ENCODE measurements at places on chromosomes 1 and 21.

DNA sequence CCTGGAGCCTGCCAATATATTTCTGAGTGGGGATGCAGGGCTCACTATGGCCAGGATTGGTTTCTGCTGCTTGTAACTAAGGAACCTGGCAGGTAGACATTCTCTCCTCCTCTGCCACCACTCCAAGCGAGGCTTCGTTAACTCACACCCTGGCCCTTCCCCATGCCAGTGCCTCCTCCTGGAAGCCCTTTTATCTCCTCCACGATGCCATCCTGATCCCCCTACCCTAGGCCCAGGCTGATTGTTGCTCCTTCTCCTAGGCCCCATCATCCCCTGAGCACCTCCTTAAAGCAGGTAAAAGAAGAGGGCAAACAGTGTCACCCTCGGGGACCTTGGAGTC, 118.5 kb downstream of the DMRTB1 start:
- DNase-seq: no peak

DNA sequence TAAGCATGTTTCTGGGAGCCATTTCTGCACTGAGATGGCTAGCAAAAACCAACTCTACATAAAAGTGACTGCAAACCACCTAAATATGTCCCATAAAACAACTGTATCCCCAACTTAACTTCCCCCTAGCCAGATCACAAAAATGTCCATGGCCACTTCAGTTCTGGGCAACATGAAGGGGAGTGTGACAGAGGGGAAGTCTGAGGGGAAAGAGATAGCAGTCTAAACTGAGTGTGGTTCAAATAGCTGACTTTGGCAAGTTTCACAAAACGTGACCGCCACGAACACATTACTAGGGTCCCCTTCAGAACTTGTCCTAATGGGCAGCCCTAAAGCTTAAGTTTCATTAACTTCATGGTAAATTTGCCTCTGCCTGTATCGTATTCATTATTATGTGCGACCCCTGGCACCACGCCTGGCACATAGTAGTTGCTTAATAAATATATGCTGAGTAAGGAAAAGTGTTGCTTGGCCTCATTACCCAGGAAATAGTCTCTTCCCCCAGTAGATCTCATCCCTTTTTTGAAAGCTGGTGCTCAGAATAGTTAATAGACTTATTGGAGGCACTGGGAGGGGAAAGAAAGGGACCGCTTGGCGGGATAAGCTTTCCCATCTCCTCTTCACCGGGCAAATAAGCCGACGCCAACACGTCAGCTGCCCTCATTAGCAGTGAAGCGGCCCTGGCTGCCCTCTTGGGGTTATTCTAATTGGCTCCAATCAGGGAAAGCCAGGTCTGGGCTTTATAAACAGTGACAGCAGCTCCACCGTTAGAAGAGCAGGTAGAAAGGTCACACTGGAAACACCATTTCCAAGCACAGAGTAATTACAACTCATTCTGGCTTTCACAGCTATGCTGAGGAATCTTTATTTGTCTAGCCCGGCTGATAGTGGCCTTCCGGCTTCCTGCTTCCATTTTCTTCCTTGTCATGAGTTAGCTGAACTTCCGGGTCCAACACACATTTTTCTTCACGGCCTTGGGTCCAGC, 122.1 kb downstream of the LRIG2 start:
- no peak for DNase-seq

DNA sequence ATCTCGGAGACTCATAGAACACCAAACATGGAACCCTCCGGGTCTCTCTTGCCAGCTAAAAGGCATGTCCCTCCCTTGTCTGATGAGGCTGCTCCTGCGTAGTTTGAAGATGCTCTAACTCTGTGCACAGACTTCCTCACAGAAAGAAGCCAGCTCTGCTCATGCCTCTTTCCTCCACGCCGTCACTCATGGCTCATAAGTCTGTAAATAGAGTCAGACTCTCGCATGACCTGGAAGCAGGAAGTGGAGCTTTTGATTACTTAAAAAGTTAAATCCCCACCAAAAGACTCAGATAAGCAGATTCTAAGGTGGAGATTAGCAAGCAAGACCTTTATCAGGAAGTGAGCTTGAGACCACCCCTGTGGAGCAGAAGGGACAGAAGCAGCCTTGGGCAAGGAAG, 171.6 kb downstream of the TRIM33 start:
- no peak for DNase-seq

GRCh38 chr1:146012703-146013558, 8.6 kb downstream of the HJV start:
- DNase-seq: no peak

DNA sequence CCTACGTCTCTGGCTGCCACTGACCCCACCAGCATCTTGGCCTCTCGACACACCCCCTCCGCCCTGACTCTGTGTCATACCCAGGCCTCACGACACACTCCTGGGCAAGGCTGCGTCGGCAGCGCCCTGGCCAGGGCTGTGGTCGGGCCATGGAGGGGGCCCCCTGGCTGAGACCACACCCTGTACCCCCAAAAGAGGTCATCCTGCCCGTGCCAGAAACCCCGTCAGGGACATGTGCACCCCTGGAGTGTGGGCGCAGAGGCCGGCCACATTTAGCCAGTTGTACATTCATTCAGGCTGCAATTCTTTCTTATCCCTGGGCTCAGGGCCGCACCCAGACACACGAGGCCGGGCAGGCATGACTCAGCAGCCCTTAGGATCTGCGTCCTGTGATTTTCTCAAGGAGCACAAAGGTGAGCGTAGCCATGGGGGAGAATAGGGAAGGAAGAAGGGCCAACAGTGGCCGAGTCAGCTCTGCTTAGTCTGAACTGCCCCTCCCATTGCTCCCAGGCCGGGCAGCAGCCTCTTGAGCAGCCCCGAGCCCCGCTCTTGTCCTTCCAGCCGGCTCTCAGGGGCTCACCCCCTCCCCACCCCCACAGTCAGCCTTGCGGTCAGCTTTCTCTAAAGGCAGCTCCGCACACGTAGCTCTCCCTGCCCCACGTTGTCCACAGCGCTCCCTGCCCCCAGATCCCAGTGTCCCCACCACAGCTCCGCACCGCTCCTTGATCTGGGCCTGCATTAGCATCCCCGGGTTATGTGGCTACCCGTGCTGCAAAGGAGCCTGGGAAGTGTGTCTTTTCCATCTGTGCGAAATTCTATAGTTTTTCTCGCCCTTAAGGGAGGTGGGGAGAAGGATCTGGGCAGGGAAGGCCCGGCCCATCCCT, 7.9 kb downstream of the CSTB start:
- DNase-seq: no peak

DNA sequence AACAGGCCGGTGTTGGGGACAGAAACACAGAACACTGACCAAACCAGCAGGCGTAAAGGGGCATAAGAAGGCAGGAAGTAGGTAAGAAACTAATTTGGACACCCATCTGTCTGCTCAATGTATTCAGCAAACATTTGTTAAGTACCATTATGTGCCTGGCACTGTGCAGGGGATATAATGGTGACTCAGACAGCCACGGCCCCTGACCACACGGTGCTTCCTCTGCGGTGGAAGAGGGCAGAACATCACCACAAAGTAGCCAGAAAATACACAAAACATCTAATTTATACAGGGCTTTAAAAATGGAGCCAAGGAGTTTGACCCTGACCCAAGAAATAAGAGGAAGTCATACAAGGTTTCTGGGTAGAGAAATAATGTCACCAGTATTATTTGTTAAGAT, 12.9 kb downstream of the DNAJC11 start:
- no peak for DNase-seq

DNA sequence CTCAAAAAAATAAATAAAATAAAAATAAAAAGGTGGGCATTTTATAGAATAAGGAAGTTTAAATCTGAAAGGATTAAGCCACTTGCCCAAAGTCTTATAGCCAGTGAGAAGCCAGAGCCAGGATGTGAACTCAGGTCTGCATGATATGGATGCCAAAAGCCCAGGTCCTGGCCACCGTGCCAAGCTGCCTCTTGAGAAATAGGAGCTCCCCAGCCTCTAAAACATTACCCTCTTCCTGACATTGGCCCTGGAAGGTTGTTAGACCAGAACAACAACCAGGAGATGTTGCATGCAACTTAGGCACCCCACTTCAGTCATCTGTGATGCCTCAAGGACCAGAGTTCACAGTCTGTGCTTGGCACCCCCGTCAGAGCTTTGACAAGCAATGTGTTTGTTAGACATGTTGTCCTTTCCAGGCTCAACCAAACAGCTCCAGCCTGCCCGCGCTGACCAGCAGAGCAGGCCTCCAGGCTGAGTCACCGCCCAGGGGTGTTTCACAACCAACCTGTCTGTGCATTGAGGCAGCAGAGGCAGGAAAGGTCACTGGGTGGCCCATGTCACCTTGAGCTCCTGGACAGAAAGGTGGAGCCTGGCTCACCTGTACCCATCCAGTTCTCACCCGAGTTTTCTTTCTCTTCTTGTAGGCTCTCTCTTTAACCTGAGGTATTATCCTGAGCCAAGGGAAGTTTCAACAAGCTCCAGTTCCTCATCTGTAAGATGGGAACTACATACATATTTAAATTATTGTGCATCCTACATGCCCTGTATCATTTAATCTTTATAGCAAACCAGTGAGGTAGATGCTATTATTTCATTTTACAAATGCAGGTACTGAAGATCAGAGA, 14.9 kb upstream of the MED18 start:
- DNase-seq: no peak

- no peak for DNase-seq
These were observed 32.3 kb upstream of the CRP start for GRCh38 chr1:159746666-159747065.

- DNase-seq: no peak
These were observed 430.9 kb downstream of the LTN1 start for GRCh38 chr21:28561772-28562171.

GRCh38 chr1:160117709-160118183, 2.2 kb downstream of the ATP1A2 start:
- DNase-seq: no peak

GRCh38 chr1:70483342-70483741, 72.3 kb downstream of the CTH start:
- no peak for DNase-seq

DNA sequence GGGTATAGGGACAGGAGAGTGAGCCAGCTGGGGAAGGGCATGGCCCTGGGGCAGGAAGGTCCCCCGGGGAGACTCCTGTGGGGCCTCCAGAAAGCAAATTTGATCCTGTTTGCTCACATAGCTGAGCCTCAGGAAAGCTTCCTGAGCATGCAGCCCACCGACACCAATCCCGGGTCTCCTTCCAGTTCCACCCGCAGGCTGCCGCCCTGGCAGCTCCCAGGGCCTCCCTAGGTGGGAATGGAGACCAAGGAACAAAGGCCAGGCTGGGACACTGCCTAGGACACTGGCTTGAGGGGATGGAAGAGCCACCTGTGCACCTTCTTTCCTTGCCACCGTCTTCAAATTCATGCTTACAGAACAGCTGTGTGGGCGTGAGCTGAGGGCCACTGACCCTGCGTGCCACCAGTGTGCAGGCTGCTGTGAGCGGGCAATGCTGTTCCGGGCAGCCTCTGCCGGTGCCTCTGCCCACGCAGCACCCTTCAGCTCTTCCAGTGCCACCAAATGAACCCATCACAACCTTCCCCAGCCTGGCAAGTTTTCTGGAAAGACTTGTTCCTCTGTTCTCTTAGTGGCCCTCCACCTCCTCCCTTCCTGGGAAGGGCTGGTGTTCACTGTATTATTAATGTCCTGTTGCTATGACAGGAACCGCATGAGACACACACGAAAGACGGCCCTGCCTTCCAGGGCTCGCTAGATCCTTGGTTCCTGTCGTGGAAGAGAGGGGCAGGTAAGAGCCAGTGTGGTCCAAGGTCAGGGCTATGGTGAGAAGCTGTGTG, 53.6 kb downstream of the ACBD3 start:
- DNase-seq: no peak

All from stimulated activated CD4-positive, alpha-beta T cell treated with anti-CD3 and anti-CD28 coated beads, TNF-alpha, amount 100 ng/mL, for 1 hour (primary cell).